ENCODE measurements at places on chromosomes 11 and 22.
A peak's percentile ranks its signal among the peaks of the same experiment; 100 is the strongest.

DNA sequence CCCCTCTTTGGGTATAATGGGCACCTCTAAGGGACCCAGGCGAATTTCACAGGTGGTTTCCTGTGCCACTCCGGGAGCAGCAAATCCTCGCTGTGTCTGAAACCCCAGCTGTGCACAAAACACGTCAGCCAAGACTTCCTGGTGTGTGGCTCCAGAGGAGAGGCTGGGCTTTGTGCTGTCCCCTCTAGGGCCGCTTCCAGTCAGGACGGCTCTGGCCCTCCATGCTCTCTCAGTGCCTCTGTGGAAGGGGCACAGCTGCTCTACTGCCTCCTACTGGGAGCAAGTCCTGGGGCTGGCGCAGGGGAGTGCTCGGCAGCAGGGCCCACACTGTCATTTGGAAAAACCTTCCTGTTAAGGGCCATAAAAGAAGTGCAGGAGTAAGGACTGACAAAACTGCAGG is 23.7 kb upstream of the ARFGAP3 start:
- no peak for DNase-seq

GRCh38 chr11:115257678-115258077 is 246.5 kb downstream of the CADM1 start:
- no peak for DNase-seq

DNA sequence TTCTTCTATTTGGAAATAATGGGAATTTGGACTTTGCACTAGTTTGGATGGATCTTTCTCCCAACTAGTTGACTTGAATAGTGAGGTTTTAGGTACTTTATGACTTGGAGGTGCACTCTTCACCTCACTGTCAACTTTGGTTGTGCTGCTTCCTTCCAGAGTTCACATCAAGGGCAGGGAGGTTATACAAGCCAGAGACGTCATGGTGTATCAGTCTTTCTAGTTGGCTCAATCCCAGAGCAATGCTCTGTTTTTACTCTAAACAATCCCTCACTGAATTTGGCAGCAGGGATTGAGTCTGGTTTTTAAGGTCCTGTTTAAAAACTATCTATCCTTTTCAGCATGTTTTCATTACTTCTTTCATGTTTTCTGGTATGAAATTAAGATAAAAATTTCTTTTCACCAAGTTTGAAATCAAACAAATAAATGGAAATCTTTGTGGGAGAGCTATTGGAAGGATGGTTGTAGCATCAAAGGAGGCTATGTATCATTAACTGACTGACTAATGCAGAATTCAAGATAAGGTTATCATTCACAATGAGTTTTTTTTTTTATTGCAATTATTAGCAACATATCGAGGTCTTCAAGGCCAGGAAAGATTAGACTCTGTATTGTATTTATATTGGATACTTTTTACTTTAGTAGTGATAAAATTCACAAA is 28.0 kb upstream of the ZBED5 start:
- no peak for DNase-seq

- no peak for DNase-seq
Measured at GRCh38 chr11:105206633-105207032, 67.1 kb upstream of the CARD18 start.

- no peak for DNase-seq
Measured at GRCh38 chr22:22397875-22398524, 110.5 kb downstream of the ZNF280B start.

GRCh38 chr11:15783619-15784018 is 572.7 kb downstream of the SOX6 start:
- no peak for DNase-seq

DNA sequence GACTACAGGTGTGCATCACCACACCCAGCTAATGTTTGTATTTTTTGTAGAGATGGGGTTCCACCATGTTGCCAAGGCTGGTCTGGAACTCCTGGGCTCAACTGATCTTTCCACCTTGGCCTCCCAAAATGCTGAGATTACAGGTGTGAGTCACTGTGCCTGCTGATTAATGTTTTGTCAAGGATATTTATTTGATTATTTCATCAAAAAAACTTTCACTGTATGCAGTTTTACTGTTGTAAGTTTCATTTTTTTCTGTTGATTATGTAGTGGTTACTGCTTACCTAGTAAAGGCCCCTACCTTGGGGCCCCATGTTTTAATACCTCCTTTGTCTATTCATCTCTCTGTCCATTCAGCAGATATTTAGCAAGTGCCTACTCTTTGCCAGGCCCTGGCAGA is 16.7 kb upstream of the FAM168A start:
- no peak for DNase-seq

DNA sequence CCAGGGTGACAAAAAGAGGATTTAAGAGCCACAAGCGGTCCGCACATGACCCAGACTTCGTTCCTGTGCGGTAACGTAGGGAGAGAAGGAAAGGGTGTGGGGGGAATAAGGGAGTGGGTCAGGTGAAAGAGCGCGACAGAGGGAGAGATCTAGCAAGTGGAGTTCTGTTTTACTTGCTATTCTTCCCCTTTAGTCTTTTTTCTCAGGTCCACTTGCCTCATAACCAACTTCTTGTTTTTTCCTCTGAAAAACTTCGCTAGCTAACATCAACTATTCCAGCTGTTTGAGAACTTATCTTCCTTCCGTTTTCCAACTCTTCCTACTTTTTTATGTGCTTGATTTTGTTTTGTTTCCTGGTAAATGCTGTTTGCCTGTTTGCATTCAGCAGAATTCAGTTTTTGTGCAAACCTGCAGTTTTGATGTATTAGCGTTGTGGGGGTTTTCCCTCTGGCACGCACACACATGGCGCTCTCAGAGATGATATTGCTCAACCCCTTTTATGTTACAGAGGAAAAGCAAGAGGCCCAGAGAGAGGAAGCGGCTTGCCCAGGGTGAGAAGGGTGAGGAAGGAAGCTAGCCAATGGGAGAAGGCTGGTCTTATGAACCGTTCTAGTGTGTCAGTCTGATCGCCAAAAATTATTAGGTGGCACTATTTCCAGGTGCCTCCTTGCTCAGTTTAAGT is 592 bp upstream of the CTSC start:
- peak; percentile 38 for DNase-seq

DNA sequence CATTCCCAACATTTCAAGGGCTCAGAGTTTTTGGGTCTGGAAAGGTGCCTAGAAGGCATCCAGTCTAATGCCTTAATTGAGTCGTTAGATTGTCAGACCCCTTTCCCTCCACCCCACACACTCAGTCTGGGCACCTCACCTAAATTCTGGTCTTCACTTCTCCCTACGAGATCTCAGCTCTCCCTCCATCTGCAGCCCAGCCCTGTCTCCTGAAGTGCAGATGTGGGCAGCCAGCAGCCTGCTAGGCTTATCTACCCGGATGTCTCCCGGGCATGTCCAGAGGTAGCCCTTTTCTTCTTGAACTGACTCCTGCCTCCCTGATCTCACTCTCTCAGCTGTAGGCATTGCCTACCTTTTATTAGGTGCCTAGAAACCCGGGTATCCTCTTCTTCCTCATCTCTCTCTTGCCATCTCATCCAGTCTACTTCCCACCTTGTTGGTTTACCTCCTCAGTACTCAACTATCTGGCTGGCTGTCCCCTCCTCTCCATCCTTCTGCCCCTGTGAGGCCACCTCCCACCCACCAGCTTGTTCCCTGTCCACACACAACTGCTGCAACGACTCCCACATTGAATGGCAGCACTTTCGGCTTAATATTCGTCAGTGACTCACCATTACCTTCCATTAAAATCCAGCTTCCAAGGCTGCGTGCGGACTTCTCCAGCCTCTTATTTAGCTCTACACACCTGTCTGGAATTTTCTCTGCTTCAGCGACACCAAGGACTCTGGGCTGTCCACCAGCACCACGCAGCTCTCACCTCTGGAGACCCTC is 6.2 kb downstream of the SEPTIN3 start:
- no peak for DNase-seq

GRCh38 chr11:72738199-72739141 is 13.7 kb downstream of the ARAP1 start:
- no peak for DNase-seq

GRCh38 chr22:28977060-28977459 is 84.6 kb downstream of the C22orf31 start:
- no peak for DNase-seq

GRCh38 chr11:103877221-103877620 is 159.2 kb upstream of the DDI1 start:
- no peak for DNase-seq

GRCh38 chr11:62875698-62876478 is 4.8 kb upstream of the SLC3A2 start:
- no peak for DNase-seq

DNA sequence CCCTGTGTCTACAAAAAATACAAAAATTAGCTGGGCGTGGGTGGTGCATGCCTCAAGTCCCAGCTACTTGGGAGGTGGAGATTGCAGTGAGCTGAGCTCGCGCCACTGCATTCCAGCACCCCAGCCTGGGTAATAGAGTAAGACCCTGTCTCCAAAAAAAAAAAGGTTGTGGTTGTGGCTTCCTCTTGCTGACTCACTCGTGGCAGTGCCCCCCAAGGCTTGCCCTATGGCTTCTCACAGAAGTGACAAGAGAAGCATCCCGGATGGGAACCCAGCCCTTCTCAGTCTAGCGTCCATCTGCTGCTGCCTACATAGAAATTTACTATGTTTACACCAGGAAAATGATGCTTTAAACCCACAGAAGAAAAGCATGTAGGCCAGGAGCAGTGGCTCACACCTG is 68.5 kb upstream of the PITPNB start:
- DNase-seq: no peak

DNA sequence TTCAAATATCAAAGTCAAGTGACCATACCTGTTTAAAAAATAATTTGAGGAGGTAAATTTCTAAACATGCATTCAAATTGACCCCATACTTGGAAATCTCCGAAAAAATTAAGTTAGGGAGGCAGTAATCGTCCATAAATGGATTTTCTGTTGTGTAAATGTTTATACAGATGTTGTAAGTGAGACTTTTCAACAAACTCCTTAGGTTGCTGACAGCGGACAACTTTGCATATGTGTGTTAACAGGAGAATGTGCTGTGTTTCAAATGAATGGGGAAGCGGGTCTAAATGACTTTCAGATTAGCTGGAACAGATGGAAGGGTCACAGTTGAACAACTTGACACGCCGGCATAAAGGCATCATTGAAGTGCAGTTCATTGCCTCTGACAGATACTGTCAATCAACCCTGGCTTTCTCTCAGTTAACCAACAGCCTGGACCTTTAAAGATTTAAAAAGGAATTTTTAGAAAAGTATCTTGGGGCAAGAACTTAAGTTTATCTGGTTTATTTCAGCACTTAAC is 98.2 kb upstream of the DBX1 start:
- DNase-seq: no peak

DNA sequence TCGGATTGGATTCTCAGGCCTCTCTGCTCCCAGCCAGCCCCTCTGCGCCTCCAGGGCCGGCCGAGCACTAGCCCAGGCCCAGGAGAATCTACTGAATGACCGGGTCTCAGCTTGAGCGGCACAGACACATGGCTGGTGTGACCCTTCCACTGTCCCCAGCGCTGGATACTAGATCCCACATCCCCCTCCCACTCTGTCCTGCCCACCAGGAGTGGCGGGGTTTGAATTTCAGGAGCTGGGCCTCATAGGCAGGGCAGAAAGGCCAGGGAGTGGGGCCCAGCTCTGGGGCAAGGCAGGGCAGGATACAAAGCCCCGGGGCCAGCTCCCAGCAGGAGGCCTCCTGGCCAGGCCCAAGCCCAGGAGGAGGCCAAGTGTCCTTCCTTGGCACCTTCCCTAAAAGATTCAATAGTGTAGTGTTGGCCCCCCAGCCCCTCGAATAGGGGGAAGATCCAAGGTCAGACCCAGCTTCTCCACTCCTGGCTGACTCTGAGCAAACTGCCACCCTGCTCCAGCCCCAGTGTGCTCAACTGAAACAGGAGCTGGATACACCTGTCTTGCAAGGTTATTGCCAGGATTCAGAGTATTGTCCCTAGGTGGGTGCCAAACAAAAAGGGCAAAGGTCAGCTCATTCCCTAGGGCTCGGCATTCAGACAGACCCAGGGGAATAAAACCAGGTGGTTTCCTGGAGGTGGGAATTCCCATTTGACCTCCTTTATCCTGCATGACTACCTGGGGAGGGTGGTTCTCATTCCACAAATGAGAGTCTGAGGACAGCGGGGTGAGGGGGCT is 22.5 kb upstream of the TCF20 start:
- DNase-seq: no peak

DNA sequence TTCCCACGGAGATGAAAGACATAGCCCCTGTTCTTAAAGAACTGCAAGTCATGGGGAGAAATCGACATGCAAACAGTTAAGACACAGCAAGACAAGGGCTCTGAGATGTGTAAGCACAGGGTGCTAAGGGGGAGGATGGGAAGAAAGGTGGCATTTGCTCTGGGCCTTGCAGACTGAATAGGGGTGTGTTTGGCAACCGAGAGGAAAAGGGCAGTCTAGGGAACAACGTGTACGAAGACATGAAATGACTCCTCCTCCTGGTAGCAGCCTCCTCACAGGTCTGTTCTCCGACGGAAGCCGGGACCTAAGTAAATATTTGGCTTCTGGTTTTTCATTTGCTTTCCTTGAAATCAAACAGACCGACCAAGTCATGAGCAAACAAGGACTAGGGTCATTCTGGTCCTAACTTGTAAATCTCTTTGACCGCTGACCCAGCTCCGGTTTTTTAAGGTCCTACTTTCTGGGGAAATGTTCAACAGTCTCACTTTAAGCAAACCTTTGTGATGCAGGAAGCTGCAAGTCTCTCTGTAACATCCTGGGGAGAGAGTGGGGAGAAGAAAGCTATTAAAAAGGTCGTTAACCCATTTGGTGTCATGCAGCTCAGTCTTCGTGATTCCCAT is 19.7 kb downstream of the NNMT start:
- DNase-seq: no peak

DNA sequence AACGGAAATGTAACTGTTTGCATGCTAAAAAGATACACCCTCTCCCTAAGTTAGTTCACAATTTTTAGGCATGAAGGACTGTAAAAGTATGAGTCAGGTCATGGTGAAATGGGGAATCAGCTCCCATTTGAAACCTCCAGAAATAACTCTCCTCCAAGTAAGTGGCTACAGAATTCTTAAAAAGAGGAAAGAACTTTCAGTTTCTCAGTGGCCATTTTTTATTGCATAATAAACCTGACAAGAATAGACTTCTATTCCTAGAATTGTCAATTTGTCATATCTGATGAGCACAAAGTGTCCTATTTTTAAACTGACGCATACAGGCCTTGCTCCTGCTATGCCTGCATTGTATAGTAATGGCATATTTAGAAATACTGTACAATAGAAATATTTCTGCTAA is 612.2 kb downstream of the CNTN5 start:
- DNase-seq: no peak

DNA sequence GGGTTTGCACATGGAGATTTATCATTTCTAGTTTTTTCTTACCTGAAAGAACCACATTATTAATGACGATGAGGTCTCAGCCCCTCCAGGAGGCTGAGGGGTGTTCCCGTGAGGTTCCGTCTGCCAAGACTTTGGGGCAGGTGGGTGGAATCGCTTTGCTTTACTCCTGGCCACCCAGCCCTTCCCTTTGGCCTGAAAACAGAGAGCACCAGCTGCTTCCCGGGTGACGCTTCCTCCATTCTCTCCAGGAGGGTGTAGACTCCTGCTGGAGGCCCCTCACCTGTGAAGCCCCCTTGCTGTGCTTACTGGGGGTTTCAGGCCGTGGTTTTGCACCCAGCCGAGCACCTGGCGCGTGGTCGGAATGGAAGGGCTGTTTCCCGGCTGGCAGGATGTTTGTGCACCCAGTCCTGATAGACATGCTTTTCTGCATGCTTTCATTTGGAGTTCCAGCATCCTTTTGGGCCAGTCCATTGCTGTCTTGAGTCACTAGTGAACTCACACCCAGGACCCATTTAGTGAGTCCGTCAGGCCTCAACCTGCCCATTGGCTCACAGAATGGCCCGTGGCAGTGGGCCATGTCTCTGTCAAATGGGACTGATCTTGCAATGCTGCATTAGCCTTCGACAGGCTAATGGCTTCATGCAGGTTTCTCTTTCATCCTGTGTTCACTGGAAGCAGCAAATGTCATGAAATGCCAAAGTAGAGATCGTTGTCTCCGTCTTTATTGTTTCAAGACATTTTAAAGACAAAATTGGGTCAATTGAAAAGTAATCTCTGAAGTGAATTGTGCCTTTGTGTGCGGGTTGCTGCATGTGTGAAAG is 360.8 kb downstream of the TBC1D22A start:
- no peak for DNase-seq
